ENCODE measurements at places on chromosomes 13 and 19. TPM values are rescaled to one million over a fixed set of nuclear protein-coding genes. Genes with fewer than 3 reads are reported as not detected.

CPT1C gene
- polyA plus RNA-seq: 0.34 TPM

MBD3L3 gene
- not detected for polyA plus RNA-seq

CBLC gene
- not detected for polyA plus RNA-seq

SMIM24 gene
- 0.49 TPM for polyA plus RNA-seq

WDR87 gene
- under 0.01 TPM for polyA plus RNA-seq

GNG8 gene
- polyA plus RNA-seq: not detected

CCDC169 gene
- polyA plus RNA-seq: not detected
